Stromal cell of bone marrow (primary cell): ENCODE measurements at places on chromosomes 11 and 22.
A peak's percentile ranks its signal among the peaks of the same experiment; 100 is the strongest.

- no peak for DNase-seq
These were observed at the start of gene SHANK2 for GRCh38 chr11:71252269-71252769. TSS of gene SHANK2 (minus strand) at chr11:71252577. CDS start at chr11:71147326, 105,251 bp downstream.

- DNase-seq: no peak
These were observed 1.1 kb upstream of the SLC35F2 start for GRCh38 chr11:107859459-107860239.

GRCh38 chr22:29772170-29772641 is 5.0 kb downstream of the UQCR10 start:
- peak; percentile 70 for DNase-seq

DNA sequence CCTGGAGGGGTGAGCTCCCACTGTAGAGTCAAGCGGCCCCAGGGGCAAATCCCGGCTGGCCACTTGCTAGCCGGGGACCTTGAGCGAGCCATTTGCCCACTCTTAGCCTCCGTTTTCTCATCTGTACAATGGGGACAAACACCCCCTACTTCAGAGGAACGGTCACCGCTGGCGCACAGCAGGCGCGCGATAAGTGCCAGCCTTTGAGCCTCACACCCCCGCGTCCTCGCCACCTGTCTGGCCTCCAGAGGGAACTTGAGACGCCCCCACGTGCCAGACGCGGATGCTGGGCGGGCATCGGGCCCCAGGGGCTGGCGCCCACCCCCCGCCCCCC is 72.6 kb upstream of the TCF20 start:
- DNase-seq: no peak

DNA sequence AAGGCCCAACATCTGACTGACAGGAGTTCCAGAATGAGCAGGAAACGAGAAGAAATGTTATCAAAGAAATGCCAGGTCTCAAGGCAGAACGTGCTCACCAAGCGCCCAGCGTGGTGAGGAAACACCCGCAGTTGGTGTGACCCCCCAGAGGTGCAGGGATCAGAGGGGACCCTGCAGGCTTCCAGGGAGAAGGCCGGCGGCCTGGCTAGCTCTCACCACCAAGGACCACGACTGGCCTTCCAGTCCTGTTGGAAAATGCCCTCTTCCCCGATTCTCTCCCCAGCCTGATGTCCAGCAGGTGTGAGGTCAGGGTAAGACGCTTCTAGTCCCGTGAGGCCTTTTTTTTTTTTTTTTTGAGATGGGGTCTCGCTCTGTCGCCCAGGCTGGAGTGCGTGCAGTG is 189.1 kb downstream of the IGLL1 start:
- DNase-seq: no peak

DNA sequence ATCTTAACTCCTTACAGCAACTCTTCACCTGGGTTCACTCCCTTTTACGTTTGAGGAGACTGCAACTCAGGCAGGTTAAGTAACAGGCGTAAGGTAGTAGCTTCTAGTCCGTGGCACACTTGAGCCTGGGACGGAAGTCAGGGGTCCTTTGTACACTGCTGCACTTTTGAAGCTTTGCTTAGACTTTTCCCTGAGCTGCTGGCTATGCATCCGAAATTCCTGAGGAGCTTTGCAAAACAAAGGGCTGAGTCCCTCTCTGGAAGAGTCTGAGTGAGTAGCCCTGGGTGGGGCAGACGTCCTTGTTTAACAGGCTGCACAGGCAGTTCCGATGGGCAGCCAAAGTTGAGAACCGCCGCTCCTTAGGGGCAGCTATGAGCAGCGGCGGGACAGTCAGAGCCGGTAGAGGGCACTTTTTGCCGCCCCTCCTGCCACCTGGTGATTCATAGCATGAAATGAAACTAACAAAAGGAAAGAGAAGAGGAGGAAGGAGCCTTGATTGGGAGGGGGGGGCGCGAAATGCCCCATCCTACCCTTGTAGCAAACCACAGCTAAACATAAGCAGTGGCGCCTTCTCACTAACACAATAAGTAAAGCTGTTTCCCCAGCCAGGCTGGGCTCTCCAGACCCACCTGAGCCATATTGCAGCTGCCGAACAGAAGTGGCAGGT is 1.4 kb downstream of the TMEM109 start:
- peak; percentile 59 for DNase-seq

GRCh38 chr11:88103337-88104206 is 71.7 kb downstream of the RAB38 start:
- DNase-seq: no peak

DNA sequence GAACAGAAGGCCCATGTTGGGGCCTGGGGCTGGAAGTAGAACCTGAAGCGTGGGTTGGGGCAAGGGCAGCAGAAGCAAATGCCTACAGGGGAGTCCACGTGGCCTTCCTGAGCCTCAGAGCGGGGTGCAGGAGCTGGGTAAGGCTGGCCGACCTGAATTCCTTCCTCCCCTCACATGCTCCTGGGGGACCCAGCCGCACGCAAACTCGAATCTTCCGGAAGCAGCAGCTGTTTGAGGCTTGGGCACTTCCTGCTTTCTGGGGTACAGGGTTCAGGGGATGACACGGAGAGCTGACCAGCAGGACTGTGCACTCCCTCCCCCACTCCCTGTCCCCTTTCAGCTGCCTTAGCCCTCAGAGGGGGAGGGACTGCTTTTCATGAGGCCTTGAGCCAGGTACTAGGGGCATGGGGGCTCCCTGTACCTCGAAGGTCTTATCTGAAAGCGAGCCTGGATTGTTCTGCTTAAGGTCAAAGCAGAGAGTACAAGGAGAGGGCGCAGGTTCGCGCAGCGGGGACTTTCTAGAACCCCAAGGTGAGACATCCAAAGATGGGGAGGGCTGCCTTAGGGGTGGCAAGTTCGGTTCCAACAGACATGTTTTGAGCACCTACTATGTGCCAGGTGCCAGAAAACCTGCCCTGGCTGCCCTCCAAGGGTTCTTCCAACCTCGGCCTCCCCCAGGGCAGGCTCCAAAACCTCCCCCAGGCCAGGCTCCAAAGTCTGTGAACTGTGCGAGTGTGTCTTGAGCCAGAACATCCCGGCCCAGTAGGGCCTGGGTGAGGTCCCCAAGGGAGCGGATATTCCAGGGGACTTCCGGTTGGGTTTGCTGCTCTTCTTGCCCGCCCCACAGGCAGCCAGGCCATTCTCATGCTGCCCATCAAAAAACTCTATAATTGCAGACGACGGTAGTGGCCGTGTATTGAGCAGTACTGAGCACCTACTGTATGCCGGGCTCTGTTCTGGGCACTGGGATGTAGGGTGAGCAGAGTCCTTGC is 1.7 kb downstream of the NCF4 start:
- DNase-seq: no peak

- no peak for DNase-seq
These were observed 25.0 kb upstream of the TMPRSS4 start for GRCh38 chr11:118051611-118052461.

- no peak for DNase-seq
These were observed 6.0 kb downstream of the KBTBD4 start for GRCh38 chr11:47572715-47573255.

GRCh38 chr22:46064966-46065666 is 85.2 kb upstream of the PPARA start:
- DNase-seq: no peak

GRCh38 chr22:19903031-19903430 is 38.5 kb upstream of the COMT start:
- no peak for DNase-seq

DNA sequence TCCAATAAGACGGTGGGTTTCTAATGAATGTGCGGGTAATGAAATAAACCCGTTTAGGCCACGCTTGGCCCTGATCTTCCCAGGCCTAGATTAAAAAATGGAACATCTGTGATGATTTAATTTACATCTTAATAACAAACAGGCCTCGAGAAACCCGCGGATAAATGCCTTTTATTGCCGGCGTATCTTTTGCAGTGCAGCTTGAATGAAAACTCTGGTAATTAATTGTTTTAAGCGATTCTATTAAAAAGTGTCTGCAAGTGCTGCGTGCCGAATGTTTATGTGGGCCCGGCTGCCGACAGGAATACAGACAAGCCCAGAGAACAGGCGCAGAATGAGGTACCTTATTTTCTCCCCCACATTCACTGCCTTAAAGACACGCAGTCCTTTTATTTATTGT is 420.7 kb downstream of the MN1 start:
- no peak for DNase-seq

- no peak for DNase-seq
These were observed 7.5 kb upstream of the NRGN start for GRCh38 chr11:124732230-124732629.

- DNase-seq: no peak
These were observed 10.4 kb upstream of the FXYD2 start for GRCh38 chr11:117834838-117835443.

DNA sequence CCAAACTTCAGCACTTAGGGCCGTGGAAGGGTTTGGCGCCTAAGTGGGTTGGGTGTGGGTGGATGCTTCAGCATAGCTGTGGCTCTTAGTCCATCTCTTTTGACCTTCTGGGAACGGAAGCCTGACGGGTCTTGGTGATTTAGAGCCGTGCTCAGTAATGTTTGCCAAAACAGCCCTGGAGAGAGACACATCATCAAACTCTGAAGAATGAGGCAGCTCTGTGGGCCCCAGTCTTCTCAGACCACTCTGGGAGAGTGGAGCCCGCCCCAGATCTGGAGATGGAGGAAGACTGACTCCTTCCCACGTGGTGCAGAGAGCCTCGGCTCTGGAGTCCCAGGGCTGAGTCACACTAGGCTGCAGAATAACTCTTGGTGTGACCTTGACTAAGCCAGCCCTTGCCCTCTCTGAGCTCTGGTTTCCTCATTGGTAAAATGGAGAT is 168.9 kb downstream of the C11orf91 start:
- DNase-seq: peak; percentile 98

DNA sequence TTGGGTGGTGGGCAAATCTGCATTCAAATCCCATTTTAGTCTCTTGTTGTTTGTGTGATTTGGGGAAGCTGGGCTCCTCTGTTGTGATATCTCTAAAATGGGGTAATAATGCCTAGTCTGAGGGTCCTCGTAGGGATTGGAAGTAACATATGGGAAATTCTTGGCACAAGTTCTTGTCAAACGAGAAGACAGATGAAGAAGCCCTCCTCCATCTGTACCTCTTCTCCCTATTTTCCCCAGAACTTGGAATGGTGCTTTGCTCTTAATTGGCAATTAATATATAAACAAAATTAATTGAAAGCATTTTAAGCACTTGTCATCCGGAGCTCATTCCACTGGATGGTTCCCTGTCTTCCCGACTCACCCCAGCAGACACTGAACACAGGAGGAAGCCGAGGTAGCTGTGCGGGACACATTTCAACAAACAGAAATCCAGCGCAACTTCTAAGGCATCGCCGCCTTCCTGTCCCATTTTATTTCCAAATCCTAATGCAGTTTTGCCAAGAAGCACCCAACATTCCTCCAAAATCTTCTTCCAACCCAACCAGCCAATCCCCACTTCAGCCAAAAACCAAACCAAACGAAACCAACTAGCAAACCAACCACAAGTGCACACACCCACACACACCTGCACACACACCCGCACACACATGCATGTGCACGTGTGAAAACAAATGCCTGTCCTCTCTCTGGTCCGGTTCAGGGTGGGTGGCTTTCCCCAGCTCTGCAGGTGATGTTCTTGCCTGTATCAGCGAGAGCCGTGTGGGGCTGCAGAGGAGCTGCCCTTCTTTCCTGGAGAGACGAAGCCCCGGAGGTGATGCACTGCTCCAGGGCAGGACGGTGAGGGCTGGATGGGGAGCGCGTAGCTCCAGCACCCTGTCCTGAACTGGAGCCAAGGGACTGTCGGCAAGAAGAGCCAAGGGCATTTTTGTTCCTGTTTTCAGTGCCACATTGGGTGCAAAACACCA is 100.8 kb upstream of the B3GAT1 start:
- DNase-seq: no peak

DNA sequence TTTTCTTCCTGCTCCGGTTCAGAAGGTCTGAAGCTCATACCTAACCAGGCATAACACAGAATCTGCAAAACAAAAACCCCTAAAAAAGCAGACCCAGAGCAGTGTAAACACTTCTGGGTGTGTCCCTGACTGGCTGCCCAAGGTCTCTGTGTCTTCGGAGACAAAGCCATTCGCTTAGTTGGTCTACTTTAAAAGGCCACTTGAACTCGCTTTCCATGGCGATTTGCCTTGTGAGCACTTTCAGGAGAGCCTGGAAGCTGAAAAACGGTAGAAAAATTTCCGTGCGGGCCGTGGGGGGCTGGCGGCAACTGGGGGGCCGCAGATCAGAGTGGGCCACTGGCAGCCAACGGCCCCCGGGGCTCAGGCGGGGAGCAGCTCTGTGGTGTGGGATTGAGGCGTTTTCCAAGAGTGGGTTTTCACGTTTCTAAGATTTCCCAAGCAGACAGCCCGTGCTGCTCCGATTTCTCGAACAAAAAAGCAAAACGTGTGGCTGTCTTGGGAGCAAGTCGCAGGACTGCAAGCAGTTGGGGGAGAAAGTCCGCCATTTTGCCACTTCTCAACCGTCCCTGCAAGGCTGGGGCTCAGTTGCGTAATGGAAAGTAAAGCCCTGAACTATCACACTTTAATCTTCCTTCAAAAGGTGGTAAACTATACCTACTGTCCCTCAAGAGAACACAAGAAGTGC is 661 bp upstream of the MALAT1 start:
- DNase-seq: peak; percentile 42

GRCh38 chr11:44565953-44566949 is 788 bp downstream of the CD82 start:
- DNase-seq: no peak

- peak; percentile 28 for DNase-seq
These were observed 203.7 kb downstream of the PGR start for GRCh38 chr11:100925935-100926334.

- peak; percentile 28 for DNase-seq
These were observed 19.7 kb upstream of the MYRF start for GRCh38 chr11:61732705-61733104.

DNA sequence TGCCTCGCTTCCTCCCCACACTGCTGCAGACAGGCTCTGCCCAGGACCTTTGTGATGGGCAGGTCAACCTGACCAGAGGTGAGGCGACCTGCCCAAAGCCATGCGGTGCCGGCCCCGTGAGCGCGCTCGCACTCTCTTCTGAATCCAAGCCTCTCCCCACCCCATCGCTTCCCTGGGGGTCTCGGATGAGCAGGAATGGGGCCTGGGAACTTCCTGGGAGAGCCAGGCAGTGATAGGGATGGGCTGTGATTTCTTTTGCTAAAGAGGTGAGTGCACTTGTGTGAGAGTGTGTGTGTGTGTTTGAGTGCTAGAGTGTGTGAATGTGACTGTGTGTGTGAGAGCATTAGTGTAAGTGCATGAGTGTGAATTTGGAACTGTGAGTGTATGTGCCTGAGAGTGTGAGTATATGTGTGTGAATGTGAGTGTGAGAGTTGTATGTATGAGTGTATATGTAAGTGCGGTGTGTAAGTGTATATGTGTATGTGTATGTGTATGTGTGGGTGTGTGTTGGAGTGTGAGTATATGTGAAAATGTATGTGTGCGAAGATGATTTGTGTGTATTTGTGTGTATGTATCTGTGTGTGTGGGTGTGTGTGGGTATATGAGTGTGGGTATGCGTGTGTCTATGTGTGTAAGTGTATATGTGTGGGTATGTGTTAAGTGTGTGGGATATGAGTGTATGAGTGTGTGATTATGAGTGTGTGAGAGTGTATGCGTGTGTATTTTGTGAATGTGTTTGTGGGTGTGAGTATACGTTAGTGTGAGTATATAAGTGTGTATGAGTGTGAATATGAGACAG is 11.7 kb upstream of the LRRC10B start:
- DNase-seq: no peak

GRCh38 chr11:70000228-70000627 is 77.9 kb upstream of the ANO1 start:
- no peak for DNase-seq
